GM23338 (cell line): ENCODE measurements at places on chromosomes 5 and 9. TPM values are rescaled to one million over a fixed set of nuclear protein-coding genes. Genes with fewer than 3 reads are reported as not detected.

- peak; percentile 84 for DNase-seq
Measured at GRCh38 chr5:35182910-35183535, 47.3 kb downstream of the PRLR start.

DNA sequence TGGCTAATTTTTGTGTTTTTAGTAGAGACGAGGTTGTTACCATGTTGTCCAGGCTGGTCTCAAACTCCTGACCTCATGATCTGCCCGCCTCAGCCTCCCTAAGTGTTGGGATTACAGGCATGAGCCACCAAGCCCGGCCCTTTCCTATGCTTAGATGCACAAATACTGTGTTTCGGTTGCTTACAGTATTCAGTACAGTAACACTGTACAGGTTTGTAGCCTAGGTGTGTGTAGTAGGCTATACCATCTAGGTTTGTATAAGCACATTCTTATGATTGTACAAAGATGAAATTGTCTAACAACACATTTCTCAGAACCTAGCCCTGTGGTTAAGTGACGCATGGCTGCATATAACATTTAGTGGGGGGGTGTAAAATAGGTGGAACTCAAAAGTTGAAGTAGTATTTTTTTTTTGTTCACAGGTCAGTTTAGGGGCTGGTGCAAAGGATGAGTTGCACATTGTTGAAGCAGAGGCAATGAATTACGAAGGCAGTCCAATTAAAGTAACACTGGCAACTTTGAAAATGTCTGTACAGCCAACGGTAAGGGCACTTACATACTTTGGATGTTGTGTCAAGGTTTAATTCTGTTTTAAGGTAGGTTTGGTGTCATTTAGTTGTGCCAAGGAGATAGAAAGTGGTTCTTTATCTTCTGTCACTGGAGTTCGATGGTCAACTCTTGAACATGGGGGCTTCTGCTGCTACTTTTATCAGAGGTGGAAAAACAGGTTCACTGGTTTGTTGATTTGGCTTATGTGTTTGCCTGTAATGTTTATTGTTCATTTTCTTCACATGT, 3.4 kb downstream of the NPM1 start:
- DNase-seq = no peak

GRCh38 chr5:151001436-151001835, 19.0 kb upstream of the GPX3 start:
- DNase-seq = no peak

Gene C5orf34
- 11.8 and 15.3 TPM in 2 replicates for total RNA-seq

DNA sequence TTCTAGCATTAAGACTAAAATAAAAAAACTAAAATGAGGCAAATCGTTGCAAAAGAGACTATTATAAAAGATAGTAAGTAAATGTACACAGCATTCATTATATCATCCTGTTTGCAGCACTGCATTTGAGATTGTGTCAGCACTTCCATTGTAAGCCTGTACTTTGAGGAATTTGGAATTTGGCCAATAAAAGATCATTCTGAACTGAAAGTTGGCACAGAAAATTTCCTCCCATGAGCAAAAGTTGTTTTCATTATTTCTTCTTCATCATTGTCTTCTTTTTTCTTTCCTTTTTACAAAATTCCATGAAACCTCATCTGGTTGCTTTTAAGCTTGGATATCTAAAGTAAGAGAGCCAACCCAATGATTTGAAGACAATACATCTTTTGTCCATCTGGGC, 199.3 kb upstream of the ADAMTSL1 start:
- DNase-seq = no peak

DNA sequence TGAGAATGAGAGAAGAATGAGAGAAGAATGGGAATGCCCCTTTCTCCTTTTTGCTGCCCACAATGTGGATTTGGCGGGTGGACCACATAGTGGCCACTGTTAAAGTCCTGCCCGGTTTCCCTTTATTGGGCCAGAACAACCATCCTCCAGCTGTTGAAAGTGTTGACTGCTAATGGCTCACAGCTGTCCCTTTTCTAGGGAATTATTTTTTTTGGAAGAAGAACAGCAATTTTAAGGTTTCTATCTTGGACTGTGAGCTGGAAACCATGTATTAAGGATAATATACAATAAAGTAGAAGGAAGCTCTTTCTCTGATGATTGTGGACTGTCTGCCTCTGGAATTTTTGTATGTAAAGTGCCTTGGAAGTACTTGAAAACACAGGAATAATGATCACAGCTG, 185.9 kb downstream of the DMRT2 start:
- DNase-seq = no peak

DNA sequence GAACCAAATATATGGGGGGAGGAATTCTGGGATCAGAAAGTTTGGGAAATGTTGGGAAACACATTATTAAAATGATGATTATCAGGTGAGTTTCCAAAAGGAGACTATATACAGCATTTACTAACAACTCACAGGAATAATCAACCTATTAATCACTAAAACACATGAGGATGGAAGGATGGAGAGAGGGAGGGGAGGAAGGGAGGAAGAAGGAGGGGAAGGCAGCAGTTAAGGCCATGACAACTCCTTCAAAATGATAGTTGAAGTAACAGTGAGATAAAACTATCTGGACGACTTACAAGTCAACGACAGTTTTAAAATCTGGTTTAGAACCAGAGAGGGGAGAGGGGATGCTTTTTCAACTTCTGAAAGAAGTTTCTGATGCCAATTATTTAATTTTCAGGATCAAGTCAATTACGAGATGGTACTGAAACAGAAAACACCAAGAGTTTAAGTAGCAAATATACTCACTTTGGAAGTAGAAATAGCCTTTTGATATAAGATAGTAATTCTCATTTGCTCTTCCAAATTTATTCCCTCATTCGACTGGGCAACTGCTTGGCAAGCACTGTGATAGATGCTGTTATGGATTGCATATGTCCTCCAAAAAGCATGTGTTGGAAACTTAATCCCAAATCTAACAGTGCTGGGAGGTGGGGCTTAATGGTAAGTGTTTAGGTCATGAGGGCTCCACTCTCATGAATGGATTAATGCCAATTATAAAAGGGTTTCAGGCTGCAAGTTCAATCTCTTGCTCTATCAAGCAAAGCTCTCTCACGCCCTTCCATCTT, 30.4 kb downstream of the FBXW11 start:
- no peak for DNase-seq

GRCh38 chr5:180154821-180155364, 54.1 kb downstream of the RASGEF1C start:
- DNase-seq = no peak
